ENCODE measurements at places on chromosomes 13 and 19. TPM values are rescaled to one million over a fixed set of nuclear protein-coding genes. Genes with fewer than 3 reads are reported as not detected.

CERS1 gene
- not detected for total RNA-seq

ERICH4 gene
- total RNA-seq: not detected

PLEKHA4 gene
- total RNA-seq: 5.4 TPM

CEACAM21 gene
- not detected for total RNA-seq

TUBA3C gene
- not detected for total RNA-seq

MTUS2 gene
- 0.25 TPM for total RNA-seq

NANOS3 gene
- total RNA-seq: not detected

PDX1 gene
- not detected for total RNA-seq

DNA sequence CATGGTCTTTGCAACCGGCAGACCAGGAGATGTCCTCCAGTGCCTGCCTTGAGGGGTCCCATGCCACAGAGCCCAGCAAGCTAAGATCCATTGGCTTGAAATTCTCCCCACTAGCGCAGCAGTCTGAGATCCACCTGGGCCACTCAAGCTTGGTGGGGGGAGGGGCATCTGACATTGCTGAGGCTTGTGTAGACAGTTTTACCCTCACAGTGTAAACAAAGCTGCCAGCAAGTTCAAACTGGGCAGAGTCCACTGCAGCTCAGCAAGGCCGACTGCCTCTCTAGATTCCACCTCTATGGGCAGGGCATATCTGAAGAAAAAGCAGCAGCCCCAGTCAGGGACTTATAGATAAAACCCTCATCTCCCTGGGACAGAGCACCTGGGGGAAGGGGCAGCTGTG, 32.0 kb upstream of the ITM2B start:
- DNase-seq: no peak

- no peak for DNase-seq
Measured at GRCh38 chr13:25973085-25973484, 78.7 kb downstream of the SHISA2 start.

DNA sequence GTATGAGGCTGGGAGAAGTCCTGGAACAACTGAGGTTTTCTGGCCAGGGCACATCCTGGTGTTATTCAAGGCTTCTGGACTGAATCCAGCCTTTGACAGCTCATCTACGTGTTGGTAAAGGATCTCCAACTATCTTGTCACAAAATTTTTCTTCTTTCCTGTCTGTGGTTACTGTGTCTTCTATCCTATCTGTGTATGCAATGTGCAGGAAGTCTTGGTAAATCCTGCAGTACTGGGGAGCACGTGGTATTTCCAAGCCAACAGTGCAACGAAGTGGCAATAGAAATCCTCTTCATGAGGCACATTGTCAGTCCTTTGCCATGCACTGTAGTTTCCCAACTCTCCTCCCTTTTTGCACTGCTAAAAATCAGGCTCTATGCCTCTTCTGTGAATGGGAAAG, 86.7 kb downstream of the ZNF100 start:
- DNase-seq: no peak

DNA sequence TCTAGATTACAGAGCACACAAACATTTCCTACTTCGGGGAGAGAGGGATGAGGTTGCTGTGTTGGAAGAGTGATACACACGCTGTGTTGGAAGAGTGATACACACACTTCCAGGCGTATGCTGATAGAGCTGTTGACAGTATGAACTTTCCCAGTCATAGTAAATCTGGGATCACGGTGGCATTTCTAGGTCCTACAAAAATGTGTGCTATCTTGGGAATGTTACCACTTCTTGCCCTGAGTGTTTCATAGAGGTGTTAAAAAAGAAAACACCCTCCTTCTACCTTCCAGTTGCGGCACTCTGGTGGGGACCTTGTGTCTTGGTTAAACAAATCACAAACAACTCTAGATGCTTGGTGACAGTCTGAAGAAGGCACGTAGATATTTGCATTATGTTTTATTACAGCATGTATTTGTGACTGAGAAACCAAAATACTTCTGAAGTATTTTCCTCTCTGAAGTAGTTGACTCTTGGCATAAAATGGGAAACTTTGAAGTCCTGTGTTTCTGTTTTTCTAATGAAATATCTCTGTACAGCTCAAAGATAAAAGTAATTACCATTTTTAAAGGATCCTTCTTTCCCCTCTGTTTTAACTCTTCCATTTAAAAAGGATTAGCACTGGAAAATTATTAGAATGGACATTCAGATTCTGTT, 52.5 kb downstream of the ARHGAP35 start:
- no peak for DNase-seq

- peak; percentile 47 for DNase-seq
Measured at GRCh38 chr19:58279042-58279924, 528 bp downstream of the ZNF8 start.

DNA sequence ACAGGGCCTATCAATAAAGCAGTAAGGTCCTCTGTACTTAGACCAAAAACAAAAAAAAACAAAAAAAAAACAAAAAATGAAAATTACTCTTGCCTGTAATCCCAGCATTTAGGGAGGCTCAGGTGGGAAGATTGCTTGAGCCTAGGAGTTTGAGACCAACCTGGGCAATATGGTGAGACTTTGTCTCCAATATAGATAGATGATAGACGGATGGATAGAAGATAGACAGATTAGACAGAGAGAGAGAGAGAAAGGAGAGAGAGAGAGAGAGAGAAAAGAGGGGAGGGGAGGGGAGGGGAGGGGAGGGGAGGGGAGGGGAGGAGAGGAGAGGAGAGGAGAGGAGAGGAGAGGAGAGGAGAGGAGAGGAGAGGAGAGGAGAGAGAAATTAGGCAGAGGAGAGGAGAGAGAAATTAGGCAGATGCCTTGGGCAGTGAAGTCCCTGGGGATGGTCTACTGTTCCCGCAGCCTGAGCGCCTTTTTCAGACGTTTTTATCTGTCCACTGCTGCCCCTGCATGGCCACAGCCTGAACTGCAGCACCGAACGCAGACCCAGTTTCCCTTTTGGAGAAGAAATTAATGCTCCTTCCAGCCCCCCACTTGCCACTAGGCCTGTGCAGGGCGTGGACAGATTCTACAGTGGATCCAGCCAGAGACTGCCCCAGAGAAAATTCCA, 9.8 kb upstream of the ZNF627 start:
- DNase-seq: peak; percentile 46

Data from H4 (cell line).